Naive thymus-derived CD8-positive, alpha-beta T cell (primary cell): ENCODE measurements at places on chromosomes 5 and 9.
A peak's percentile ranks its signal among the peaks of the same experiment; 100 is the strongest.

- no peak overlapping the region for H3K27ac ChIP-seq
- no peak for DNase-seq
- peaks cover 2% of the 10 kb centered on the region for H3K4me1 ChIP-seq
- peaks cover 4% of the 10 kb centered on the region for H3K36me3 ChIP-seq
- H3K4me3 ChIP-seq, result no peak overlapping the region
These were observed 45.5 kb downstream of the GALNT12 start for GRCh38 chr9:98852961-98853360.

- no peak for DNase-seq
- H3K4me1 ChIP-seq, result no peaks in the 10 kb centered on the region
- no peak overlapping the region for H3K4me3 ChIP-seq
- peaks cover 8% of the 10 kb centered on the region for H3K27me3 ChIP-seq
These were observed 399.8 kb downstream of the OSTF1 start for GRCh38 chr9:75487856-75488718.

DNA sequence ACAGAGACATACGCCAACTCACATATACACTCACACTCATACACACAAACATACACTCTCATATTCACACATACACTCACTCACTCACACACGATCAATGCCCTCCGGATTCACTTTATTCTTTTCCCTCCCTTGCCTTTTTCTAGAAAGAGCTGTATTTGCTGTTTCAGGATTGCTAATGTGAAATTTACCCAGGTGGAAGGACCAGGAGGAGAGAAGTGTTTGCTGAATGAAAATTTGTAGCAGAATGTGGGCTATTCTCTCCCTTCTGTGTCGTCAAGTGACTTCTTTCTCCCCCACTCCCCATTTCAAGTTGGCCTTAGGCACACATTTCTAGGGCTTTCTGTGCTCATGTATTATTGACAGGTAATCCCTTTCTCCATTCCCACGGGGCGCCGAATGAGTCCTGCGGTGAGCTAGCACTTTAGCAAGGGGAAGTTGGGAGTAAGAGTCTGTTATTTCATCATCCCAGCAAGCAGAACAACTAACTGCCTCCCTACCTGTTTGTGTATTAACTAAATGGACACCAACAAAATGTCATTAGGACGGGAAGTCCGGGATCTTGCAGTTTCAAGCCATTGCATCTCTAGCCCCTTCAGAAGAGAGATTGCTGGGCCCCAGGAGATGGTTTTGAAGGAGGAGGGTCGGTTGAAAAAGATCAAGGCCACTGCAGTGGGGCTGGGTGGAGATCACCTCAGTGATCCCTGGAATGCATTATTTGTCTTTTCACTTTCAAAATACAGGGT, 97.1 kb upstream of the TAF11L2 start:
- DNase-seq, result no peak
- no peaks in the 10 kb centered on the region for H3K36me3 ChIP-seq
- H3K27me3 ChIP-seq, result no peaks in the 10 kb centered on the region
- H3K4me3 ChIP-seq, result no peak overlapping the region

GRCh38 chr5:177434437-177434836, 8.0 kb downstream of the GRK6 start:
- H3K4me3 ChIP-seq, result peak overlapping the region; percentile 50
- no peak for DNase-seq
- H3K4me1 ChIP-seq, result peaks cover 90% of the 10 kb centered on the region

DNA sequence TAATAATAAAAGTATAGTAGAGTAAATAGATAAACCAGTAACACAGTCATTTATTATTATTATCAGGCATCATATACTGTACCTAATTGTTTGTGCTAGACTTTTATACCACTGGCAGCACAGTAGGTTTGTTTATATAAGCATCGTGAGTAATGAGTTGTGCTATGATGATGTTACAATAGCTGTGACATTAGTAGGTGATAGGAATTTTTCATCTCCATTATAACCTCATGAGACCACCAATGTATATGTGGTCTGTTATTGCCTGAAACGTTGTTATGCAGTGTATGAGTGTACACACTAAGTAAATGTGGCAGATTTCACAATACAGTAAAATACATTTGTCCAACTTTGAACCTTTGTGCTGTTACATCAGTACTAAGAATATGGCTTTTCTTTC, 72.7 kb upstream of the SPATA31D4 start:
- DNase-seq, result no peak
- no peak overlapping the region for H3K4me3 ChIP-seq
- no peaks in the 10 kb centered on the region for H3K4me1 ChIP-seq
- H3K27me3 ChIP-seq, result no peaks in the 10 kb centered on the region
- H3K36me3 ChIP-seq, result no peaks in the 10 kb centered on the region

- H3K4me3 ChIP-seq, result no peak overlapping the region
- H3K36me3 ChIP-seq, result no peaks in the 10 kb centered on the region
- no peak for DNase-seq
- H3K27ac ChIP-seq, result no peak overlapping the region
- H3K27me3 ChIP-seq, result no peaks in the 10 kb centered on the region
These were observed 22.5 kb upstream of the CAMK4 start for GRCh38 chr5:111201705-111202104.

DNA sequence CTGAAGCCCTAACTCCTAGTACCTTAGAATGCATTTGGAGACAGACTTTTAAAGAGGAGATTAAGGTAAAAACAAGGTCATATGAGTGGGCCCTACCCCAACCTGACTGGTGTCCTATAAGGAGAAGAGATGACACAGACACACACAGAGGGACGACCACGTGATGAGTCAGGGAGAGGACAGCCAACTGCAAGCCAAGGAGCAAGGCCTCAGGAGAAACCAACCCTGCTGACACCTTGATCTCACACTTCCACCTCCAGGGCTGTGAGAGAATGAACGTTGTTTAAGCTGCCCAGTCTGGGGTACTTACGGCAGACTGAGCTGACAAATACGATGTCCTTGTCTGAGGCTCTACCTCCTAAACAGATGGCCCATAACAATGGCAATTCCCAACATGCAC, 93.6 kb downstream of the ROR2 start:
- H3K27ac ChIP-seq, result no peak overlapping the region
- peaks cover 3% of the 10 kb centered on the region for H3K36me3 ChIP-seq
- H3K4me1 ChIP-seq, result no peaks in the 10 kb centered on the region

DNA sequence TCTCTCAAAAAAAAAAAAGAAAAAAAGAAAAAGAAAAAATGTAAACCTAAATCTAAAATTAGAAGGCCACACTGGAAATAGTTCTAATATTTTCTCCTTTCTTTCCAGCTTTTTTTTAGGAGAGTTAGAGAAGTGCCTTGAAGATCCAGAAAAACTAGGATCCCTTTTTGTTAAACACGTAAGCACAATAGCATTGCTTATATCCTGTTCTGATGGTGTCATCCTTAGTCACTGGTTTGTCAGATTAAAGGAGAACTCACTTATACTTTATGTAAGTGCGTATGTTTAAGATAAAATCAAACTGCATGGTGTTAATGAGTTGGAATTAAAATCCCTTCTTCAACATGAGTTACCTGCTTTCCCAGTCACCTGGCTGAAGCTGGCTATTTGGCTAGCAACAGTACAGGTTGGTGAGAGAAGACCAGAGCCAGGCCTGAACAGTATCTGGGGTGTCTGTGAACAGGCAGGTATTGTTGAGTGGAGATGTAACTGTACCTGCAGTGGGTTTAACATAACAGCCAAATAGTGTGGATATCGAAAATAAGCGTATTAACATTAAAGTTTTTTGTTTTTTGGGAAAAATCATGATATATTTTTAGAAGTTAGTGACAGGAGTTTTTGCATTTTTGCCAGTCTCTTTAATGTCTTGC, 104.7 kb upstream of the OTULINL start:
- no peak overlapping the region for H3K4me3 ChIP-seq
- H3K36me3 ChIP-seq, result no peaks in the 10 kb centered on the region
- H3K27me3 ChIP-seq, result no peaks in the 10 kb centered on the region
- DNase-seq, result no peak
- no peaks in the 10 kb centered on the region for H3K4me1 ChIP-seq

DNA sequence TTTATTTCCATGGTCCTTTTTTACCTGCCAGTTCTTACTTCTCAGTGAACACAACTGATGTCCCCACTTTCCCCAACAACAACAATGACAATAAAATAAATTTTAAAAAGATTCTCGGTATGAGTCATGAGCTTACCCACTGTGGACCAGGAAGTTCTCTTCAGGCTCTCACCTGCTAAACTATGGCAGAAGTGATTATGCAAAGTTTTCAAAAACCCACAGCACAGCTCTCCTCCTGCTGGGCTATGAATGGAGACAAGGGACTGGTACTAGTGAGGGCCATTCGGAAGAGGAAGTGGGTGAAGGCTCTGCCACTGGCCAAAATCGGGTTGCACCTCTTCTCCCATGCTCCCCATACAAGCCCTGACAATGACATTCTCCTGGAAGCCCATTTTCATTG, 429.4 kb downstream of the PIK3R1 start:
- no peak overlapping the region for H3K27ac ChIP-seq
- no peaks in the 10 kb centered on the region for H3K4me1 ChIP-seq
- H3K4me3 ChIP-seq, result no peak overlapping the region
- H3K36me3 ChIP-seq, result no peaks in the 10 kb centered on the region
- H3K27me3 ChIP-seq, result no peaks in the 10 kb centered on the region

GRCh38 chr5:10719965-10720364, 41.1 kb downstream of the DAP start:
- no peak for DNase-seq
- peaks cover 27% of the 10 kb centered on the region for H3K36me3 ChIP-seq
- no peak overlapping the region for H3K27ac ChIP-seq
- no peaks in the 10 kb centered on the region for H3K4me1 ChIP-seq
- no peak overlapping the region for H3K4me3 ChIP-seq

GRCh38 chr5:142034994-142035393, 22.2 kb upstream of the GNPDA1 start:
- H3K36me3 ChIP-seq, result no peaks in the 10 kb centered on the region
- peak overlapping the region; percentile 96 for H3K27ac ChIP-seq
- H3K4me1 ChIP-seq, result peaks cover 28% of the 10 kb centered on the region
- no peak for DNase-seq
- no peaks in the 10 kb centered on the region for H3K27me3 ChIP-seq

GRCh38 chr5:136192526-136193321, at the start of gene SMIM32:
Gene SMIM32 (minus strand): TSS chr5:136193162. CDS start chr5:136192524, 638 bp downstream.
- no peak within 1 kb of the TSS for H3K4me3 ChIP-seq
- H3K4me1 ChIP-seq, result no peaks in the 10 kb centered on the region
- no peak for DNase-seq
- H3K27me3 ChIP-seq, result peaks cover 15% of the 10 kb centered on the region
- no peaks in the 10 kb centered on the region for H3K36me3 ChIP-seq
- H3K27ac ChIP-seq, result no peak within 1 kb of the TSS

- DNase-seq, result no peak
- peaks cover 5% of the 10 kb centered on the region for H3K27me3 ChIP-seq
- H3K4me1 ChIP-seq, result no peaks in the 10 kb centered on the region
- no peaks in the 10 kb centered on the region for H3K36me3 ChIP-seq
These were observed 355.6 kb upstream of the DAB2 start for GRCh38 chr5:39780347-39780746.

DNA sequence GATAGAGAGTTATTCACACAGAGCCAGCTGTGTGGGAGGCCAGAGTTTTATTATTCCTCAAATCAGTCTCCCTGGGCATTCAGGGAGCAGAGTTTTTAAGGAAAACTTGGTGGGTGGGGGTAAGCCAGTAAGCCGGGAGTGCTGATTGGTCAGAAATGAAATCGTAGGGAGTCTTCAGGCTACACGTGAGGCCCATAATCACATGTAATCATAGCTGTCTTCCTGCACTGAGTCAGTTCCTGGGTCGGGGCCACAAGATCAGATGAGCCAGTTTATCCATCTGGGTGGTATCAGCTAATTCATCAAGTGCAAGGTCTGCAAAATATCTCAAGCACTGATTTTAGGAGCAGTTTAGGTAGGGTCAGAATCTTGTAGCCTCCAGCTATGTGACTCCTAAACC, 10.8 kb upstream of the TTC39B start:
- no peaks in the 10 kb centered on the region for H3K4me1 ChIP-seq
- DNase-seq, result no peak
- H3K36me3 ChIP-seq, result no peaks in the 10 kb centered on the region
- H3K27me3 ChIP-seq, result no peaks in the 10 kb centered on the region
- no peak overlapping the region for H3K27ac ChIP-seq
- no peak overlapping the region for H3K4me3 ChIP-seq

DNA sequence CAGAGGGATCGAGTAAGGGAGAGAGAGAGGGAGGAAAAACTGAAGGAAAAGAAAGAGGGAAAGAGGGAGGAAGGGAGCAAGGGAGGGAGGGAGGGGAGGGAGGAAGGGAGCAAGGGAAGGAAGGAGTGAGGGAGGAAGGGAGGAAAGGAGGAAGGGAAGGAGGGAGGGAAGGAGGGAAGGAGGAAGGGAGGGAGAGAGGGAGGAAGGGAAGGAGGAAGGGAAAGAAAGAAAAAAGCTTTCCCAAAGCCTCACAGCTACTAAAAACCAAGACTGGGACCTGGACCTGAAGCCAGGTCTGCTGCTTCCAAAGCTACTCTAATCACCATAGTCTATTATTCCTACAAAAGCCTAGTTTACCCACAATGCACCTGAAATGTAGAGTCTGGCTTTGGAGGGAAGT, 259.8 kb upstream of the WWC1 start:
- H3K36me3 ChIP-seq, result no peaks in the 10 kb centered on the region
- no peak for DNase-seq
- no peaks in the 10 kb centered on the region for H3K4me1 ChIP-seq
- no peaks in the 10 kb centered on the region for H3K27me3 ChIP-seq
- no peak overlapping the region for H3K27ac ChIP-seq

- H3K27ac ChIP-seq, result no peak overlapping the region
- DNase-seq, result no peak
- no peaks in the 10 kb centered on the region for H3K4me1 ChIP-seq
- no peaks in the 10 kb centered on the region for H3K27me3 ChIP-seq
These were observed 104.1 kb upstream of the ZNF462 start for GRCh38 chr9:106758911-106759310.

- peaks cover 7% of the 10 kb centered on the region for H3K4me1 ChIP-seq
- H3K4me3 ChIP-seq, result no peak overlapping the region
- no peak for DNase-seq
- H3K27ac ChIP-seq, result no peak overlapping the region
These were observed 35.0 kb upstream of the ROPN1L start for GRCh38 chr5:10406651-10407050.

- DNase-seq, result no peak
- H3K27me3 ChIP-seq, result peaks cover 9% of the 10 kb centered on the region
- H3K4me3 ChIP-seq, result no peak overlapping the region
- H3K27ac ChIP-seq, result no peak overlapping the region
- H3K4me1 ChIP-seq, result no peaks in the 10 kb centered on the region
These were observed 425.9 kb downstream of the SPOCK1 start for GRCh38 chr5:137073189-137073588.

DNA sequence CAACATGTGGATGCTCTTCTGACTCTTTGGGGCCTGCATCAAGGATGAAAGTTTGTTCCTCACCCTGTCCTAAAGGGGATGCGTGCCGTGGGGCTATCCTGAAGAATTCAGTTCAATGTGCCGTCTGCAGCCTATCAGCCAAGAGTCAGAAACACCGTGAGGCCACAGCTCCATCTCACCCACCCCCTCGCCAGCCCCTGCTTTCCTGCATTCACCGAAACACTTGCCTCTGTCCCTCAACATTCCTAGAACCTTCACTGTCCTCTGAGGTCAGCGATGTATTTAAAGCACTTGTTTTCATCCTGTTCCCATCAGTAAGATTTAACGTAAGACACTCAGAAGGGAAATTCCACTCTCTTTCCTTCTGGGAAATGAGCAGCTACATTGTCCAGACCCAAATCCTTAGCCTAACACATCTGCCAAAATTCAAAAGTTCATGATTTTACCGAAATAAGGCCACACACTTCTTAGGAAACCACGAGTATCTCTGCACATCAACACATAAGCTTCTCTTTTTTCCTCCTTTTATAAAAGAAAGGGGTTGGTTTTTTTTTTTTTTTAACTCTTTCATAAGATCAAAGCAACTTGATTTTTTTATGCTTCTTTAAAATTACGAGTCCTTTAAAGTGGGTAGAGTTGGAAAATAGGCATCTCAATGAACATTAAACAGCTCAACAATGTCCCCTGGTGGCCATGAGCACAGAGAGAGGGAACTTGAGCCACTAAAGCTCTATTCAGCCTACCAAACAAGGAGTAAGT, 100.7 kb downstream of the SUSD1 start:
- peak; percentile 76 for DNase-seq
- H3K36me3 ChIP-seq, result peaks cover 3% of the 10 kb centered on the region
- no peaks in the 10 kb centered on the region for H3K27me3 ChIP-seq
- peak overlapping the region; percentile 51 for H3K27ac ChIP-seq
- H3K4me3 ChIP-seq, result peak overlapping the region; percentile 83
- peaks cover 17% of the 10 kb centered on the region for H3K4me1 ChIP-seq
